Stimulated activated CD4-positive, alpha-beta T cell treated with anti-CD3 and anti-CD28 coated beads, Interleukin-15, amount 100 ng/mL, for 24 hours (primary cell): ENCODE measurements at places on chromosomes 12 and 14.
A peak's percentile ranks its signal among the peaks of the same experiment; 100 is the strongest.

GRCh38 chr12:12508612-12509011 is 54.1 kb downstream of the DUSP16 start:
- no peak for DNase-seq

DNA sequence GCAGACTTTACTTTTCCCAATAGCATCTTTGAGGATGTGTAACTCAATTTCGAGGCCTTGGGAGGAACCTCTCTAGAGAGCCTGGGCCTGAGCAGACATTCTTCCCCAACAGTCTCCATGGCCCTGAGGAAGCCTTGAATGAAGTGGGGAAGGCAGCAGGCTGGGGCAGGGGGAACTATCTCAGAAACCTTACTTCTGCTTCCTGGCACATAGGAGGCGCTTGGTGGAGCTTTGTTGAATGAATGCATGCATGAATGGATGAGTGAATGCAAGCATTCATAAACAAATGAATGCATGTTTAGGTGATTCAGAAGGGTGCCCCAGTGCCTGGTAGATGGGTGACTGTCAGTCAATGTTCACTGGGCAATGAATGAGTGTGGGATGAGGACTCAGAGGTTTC is 58.3 kb downstream of the GALNT16 start:
- no peak for DNase-seq

GRCh38 chr12:87679251-87679650 is 349.9 kb downstream of the C12orf50 start:
- DNase-seq, result no peak

GRCh38 chr12:60100160-60100559 is 504.3 kb downstream of the SLC16A7 start:
- no peak for DNase-seq

DNA sequence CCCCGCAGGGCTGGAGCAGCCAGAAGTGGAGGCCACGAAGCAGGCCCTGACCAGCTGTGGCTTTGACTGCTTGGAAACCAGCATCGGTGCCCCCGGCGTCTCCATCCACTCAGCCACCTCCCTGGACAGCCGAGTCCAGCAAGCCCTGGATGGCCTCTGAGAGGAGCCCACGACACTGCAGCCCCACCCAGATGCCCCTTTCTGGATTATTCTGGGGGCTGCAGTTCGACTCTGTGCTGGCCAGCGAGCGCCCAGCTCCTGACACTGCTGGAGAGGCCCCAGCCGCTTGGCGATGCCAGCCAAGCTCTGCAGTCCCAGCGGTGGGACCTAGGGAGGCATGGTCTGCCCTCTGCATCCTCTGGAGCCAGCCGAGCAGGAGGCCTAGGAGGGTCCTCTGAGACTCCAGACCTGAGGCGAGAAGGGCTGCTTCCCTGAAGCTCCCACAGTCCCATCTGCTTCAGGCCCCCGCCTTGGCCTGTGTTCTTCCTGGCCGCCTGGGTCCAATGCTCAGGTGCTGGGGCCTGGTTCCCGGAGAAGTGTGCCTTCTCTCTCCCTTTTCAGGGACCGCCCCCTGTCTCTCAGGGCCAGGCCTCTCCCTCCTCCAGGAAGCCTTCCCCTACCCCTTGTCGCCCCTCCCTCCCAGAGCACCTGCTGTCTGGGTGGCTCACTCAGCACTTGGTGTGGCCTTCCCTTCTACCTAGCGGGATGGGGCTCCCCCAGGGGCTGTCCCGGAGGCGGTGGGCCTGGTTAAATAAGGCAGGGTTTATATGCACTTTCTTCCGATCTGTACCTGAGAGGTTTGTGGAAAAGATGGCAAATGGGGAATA is 23.0 kb downstream of the MVK start:
- DNase-seq, result no peak

DNA sequence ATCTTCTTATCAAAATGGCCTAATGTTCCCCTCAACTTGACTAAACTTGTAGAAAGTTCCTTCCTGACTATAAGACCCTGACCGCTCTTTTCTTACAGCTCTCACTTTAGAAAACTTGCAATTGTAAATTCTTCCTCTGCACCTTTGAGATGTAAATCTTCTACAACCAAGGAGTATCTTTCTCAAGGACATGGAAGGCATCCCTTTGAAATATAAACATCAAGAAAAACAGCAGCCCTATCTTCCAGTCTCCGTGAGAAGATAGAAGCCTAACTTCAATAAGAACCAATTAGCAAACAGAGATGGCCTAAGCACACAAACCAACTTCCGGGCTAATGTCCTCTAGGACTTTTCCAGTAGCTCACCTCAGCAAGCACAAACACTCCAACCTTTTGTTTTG is 210.3 kb downstream of the CPNE8 start:
- DNase-seq, result no peak

DNA sequence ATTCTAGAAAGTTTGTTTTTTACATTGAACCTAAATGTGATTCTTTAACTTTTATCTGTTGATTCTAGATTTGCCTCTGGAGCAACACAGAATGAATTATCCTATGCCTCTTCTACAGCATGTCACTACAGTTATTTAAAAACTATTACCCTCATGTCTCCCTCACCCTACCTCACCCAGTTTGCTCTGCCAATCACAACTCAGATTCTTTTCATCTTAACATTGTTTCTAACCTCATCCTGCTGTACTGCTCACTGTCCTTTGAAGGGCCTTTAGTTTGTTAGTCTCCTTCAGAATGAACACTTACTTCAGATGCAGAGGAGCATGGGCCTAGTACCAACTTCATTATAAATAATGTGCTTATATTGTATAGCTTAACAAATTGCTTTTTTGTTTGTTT is 21.5 kb downstream of the YLPM1 start:
- no peak for DNase-seq

DNA sequence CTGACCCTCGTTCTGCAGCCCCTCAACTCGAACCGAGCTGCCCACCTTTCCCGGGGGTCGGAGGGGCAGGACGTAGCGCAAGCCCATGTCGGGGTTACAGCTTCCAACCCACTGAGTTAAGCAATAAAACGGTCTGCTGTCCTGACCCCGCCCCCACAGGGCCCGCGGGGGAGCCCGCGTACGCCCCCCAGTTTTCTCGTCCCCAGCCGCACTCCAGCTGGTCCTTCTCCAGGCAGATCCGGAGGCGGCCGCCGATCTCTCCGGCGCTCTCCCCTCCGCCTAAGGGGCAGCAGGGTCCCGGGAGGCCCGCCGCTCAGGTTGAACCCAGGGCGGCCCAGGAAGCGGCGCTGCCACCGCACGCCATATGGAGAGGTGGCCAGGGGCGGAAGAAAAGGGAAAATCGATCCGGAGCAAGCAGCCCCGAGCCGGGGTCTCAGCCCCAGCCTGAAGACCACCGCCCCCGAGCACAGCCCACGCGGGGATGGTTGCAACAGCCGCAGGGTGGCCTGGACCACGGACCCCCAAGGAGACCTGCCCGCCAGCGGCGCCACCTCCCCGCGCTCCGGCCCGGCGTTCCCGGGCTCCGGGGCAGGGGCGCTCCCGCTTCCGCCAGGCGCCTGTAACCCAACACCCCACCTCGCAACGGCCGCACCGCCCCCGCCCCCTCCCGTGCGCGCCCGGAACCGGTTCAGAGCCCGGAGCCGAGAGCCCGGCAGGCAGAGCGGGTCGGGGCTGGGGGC is 760 bp downstream of the ACTN1 start:
- DNase-seq, result peak; percentile 67

GRCh38 chr14:61569812-61570548 is 125.3 kb upstream of the HIF1A start:
- peak; percentile 55 for DNase-seq

DNA sequence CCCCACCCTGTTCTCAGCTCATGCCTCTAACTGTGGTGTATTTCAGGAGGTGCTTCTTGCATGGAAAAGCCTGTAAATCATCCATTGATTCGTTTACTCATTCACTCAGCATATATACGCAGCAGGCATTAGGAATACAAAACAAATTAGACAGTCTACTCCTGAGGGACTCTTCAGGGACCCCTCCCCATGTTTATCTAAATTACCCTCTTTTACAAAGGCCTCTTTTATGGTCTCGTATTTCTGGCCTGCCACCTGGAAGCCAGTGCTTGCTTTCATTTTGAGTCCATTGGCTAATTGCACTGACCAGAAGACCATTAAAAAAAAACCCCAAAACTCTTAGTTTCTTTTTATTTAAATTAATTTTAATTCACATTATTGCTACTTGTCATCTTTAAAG is 134.4 kb downstream of the DACT1 start:
- DNase-seq, result no peak

DNA sequence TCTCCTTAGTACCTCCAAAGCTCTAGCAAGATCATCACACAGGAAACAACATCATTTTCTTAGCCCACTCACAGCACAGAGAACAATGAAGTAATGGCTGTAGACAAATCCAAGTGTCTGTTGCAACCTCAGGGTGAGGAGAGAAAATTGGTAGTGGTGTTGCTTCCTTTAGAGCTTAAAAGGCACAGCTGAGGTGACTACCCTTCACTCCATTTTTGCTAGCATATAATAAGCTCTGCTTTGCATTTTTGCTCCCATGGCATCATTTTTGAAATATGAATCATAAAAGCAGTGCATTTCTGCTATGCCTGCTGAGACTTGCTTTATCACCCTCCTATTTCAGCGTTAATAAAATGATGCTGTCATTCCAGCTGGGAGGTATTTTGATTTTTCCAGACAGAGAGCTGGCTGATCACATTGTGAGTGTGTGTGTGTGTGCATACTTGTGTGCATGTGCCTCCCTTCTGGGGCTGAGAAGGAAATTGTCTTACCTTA is 18.5 kb upstream of the PCNX1 start:
- DNase-seq, result no peak
